NCI-H1417 (cell line): ENCODE measurements at places on chromosomes 2 and 18.
A peak's percentile ranks its signal among the peaks of the same experiment; 100 is the strongest.

DNA sequence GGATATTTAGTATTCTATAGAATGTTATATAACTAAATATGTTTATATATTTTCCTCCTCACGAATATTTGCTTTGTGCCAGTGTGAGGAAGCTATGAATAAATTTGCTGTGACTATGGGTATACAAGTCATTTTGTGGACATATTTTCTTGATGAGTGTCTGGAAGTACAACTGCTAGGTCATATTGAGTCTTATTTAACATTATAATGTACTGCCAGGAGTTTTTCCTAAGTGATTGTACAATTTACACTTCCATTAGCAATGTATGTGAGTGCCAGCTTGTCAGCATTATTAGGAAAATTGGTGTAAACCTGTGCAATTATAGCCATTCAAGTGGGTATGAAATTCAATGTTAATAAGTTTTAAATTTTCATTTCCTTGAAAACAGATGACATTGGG, 1328.9 kb upstream of the TMEFF2 start:
- DNase-seq, result no peak

DNA sequence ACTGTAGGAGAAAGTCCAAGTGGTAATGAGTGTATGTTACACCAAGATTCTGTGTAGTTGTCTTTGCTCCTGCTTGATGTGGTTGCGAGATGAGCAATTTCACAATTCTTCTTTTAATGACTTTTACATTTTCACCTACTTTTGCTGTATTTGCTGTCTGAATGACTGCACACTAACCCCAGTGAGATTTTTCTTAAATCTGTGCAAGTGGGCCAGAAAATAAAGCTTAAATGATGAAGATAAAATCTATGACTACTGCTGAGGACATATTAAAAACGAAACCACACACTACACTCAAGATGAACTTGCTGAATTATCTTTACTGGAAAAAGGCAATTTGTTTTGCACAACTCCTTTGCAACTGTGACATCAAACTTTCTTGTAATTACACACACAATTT, 4.1 kb downstream of the LDAH start:
- DNase-seq, result no peak

DNA sequence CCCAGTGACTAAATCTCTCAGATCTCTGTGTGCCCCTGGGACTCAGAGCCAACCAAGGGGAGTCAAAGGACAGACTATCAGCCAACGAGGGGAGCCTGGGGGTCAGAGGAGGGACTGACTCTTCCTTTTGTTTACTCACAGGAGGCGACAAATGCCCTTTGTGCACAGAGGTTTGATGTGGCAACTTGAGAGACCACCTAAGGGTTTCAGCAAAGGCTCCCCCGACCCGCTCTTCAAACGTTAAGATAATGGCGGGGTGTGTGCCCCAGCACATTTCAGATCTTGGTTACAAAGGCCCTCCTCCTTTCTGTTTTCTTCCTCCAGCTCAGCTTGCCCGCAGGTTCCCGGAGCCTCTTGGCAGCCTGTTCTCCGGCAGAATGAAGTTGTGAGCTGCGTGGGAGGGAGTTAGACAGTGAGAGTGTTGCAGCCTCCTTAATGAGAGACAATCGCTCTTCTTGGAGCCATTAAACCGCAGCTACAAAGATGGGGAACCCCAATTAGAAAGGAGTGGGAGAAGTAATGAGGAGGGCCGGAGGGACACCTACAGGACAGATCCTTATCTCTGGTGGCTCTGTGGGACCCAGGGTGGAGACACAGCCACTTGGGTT, 76.2 kb downstream of the KIAA2012 start:
- no peak for DNase-seq

GRCh38 chr2:176751314-176752227, 461.0 kb upstream of the HNRNPA3 start:
- peak; percentile 7 for DNase-seq

DNA sequence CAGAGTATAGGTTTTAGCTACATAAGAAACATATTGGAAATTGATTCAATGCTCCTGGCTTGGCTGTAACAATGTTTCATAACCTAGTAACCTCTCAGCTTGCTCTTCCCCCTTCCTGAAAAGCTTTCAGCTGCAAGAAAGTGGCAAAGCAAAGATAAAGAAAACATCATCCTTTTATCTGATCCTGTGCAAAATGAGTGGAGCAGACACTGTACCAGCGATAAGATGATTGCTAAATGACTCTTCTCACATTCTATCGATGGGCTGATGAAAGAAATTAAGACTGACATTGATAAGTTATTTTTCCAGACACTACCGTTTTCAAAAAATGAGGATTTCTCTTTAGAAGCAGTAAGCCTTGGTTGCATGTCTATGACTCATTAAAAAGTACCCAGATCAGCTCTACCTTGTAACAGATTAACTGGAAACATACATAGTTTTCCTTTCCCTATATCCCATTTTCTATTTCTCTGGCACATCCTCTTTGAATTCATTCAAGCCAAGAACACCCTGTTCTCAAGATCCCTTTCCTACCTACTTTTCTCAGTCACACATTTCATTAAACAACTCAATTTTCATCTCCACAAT, 87.1 kb upstream of the LYPD1 start:
- no peak for DNase-seq

- DNase-seq, result no peak
These were observed 1064.3 kb upstream of the CDH2 start for GRCh38 chr18:29241199-29241598.

- DNase-seq, result no peak
These were observed 1579.2 kb upstream of the PIK3C3 start for GRCh38 chr18:40375837-40376236.

DNA sequence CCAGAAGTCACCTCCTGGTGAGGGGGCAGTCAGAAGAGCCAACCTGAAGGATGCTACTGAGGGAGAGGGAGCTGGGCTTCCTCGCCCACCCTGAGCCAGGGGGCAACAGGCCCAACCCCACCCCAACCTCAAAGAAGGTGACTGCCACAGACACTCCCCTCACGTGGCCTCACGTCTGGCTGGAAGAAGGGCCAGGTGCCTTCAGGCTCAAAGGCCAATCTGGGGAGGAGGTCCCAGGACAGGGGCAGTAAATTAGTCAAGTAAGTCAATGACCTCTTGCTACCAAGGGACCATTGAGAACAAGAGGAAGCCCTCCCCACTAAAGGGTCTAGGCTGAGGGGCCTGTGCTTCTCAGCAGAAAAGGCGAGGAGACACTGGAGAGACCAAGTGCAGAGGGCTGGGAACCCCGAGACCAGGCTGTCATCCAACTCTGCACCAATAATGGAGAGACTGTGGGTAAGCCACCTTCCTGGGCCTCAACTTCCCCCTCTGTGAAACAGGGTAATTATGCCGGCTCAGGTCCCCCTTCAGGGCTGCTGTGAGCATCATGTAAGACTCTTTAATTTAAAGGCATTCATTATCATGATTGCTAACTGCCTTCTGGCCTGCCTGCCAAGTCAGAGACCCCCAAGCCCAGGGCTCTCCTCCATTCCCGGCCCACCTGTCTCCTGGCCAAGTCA, 20.2 kb upstream of the TNS1 start:
- no peak for DNase-seq

GRCh38 chr2:11481789-11482472, 16.0 kb upstream of the E2F6 start:
- DNase-seq, result no peak

DNA sequence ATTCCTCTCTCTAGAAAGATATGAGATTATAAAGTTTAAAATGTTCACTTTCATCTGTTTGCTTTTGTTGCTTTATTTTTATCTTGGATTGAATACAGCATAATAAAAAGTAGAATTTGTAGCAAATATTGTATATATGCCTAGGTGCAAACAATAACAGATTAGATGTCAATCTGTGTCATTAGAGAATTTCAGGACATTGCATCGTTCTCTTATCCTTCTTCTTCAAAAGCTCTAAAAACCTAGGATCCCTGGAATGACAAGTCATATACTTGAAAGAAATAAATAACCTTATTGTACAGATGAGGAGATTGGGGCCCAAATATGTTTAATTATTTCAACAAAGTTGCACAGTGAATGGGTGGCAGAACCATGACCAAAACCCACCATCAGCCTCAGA, 102.8 kb upstream of the BZW1 start:
- no peak for DNase-seq

DNA sequence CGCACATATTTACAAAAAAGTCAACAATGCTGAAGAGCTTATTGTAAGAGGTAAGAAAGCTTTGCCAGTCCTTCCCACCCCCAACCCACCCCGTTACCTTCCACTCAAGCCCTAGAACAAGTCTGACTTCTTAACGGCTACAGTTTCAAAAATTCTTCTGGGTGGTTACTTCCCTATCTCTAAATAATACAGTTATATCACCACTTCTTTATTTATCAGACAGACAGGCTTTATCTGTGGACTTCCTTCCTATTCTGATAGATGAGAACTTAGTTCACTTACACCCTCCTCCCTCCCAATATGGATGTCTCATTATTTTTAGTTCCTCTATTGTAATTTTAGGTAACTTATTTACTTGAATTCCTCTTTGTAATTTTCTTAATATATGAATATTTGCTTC, 26.7 kb upstream of the ACTR3 start:
- no peak for DNase-seq

DNA sequence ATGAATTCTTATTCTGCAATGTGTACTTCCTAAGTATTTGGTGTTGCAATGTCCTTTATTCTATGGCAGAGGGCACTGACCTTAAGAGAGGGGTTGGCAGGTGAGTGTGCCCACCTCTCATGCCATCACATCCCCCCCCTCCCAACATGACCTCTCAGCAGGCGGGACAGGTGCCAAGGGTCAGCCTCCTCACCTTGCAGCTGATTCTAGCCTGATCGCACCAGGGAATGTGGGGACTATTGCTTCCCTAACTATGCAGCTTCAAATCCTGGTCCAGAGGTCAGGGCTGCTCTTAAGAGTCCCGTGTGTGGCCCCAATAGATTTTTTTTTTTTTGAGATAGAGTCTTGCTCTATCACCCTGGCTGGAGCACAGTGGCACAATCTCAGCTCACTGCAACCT, 9.5 kb downstream of the HJURP start:
- no peak for DNase-seq

- peak; percentile 57 for DNase-seq
These were observed 10.6 kb upstream of the MALL start for GRCh38 chr2:110126086-110126773.

DNA sequence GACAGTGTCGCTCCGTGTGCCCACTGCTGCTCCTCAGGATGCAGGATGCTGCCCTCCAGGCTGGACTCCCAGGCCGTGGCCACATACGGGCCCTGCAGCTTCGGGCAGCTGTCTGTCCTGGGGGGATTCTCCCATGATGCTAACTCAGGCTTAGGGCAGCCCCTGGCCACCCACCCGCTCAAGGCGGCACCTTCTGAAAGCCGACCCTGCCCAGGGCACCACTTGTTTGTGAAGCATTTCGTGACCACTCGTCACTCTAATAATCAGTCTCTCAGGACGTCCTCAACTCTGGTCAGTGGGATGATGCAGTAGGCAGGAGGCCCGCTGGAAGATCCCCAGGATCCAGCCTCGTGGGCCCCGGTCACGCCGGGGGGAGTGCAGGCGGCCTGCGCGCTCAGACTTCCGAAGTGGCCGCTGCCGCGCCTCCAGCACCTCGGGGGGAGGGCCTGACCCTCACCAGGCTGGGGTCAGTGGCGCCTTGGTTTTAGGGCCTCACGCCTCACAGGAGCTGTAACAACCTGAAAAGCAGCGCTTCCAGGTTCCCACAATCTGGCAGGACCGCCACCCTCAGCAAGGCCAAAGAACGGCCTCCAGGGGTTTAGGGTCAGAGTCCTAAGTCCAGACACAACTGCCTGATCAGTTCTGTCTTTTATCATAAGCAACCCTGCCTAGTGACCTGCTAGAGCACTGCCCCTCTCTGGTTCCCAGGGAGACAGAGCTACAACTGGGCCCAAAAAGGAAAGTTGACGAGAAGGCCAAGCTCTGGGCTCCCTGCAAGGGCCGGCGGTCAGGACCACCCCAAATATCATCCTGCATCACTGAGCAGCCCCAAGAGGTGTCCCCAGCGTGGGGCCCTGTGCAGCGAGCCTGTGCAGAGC, 53.0 kb downstream of the EIPR1 start:
- no peak for DNase-seq

DNA sequence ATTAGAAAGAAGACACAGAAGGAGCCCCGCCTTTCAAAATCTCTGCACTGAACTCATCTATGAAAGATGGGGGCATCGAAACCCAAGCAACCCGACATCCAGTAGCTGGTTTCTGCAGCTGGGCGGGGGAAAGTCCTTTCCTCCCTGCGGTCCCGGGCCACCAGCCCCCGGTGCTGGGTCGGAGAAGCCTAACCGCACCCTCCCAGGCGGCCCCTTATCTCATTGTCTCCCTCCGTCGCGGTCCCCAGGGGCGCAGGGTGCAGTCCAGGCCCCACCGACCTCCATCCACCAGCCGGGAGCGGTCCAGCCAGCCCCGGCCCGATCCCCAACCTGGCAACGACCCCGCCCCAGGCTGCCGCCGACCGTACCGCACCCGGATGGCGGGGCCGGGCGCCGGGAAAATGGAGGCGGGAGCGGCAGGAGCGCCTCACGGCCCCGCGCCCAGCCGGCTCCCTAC, 452 bp downstream of the RAPH1 start:
- DNase-seq, result peak; percentile 77

DNA sequence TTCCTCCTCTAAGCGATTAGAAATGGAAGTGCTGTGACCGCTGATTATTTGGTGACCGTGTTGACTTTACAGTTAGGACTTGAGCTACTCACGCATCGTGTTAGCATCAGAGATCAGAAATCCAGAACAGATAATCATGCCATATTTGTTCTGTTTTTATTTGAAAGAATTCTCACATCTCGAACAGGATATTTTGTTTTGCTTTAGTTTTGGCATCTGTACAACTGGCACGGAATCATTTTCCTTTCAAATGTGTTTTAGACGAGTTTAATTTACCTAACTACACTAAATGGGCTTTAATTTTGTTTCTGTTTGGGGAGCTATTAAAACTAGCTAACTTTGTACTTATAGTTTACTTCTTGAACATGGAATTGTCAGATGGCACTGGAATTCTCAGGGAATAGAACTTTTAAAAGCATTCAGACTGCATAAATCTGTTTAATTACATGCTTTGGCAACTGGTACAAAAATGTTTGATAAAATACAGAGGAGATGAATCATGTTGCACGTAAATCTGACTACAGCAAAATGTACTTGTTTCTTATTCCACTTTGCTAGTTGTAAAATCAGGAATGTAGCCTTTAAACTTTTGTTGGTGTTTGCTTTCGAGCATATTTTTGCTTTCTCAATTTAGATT, 1.4 kb downstream of the ITPRID2 start:
- DNase-seq, result no peak

GRCh38 chr2:8332646-8333045, 349.2 kb upstream of the ID2 start:
- no peak for DNase-seq

GRCh38 chr18:2522112-2522511, 49.2 kb downstream of the METTL4 start:
- DNase-seq, result peak; percentile 43

DNA sequence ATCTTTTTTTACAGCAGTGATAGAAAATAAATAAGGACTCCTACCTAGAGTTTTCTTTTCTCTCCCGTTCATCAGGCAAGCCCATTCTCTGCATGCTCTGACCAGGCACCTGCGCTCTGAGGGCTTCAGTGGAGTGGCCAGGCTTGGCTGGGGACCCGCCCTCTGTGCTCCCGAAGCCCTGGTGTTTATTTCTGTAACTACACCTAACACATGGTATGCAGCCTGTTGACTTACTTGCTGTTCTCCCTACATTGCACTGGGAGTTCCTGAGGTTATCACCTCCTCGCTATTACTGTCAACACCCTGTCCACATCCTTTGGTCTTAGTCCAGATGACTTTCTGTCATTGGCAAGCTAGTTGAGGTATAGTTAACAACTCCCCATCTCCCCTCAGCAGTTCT, 317.7 kb downstream of the LPIN1 start:
- no peak for DNase-seq
